Lung (tissue), 17 donors: ENCODE measurements at places on chromosomes 6 and 20. TPM values are rescaled to one million over a fixed set of nuclear protein-coding genes. Genes with fewer than 3 reads are reported as not detected.

GRCh38 chr6:21383450-21384085 lies 210.0 kb upstream of the SOX4 start:
- H3K4me1 ChIP-seq: no peaks in the 10 kb centered on the region
- H3K36me3 ChIP-seq: no peaks in the 10 kb centered on the region
- no peaks in the 10 kb centered on the region for H3K27me3 ChIP-seq
- no peak overlapping the region for H3K27ac ChIP-seq
- DNase-seq: no peak

- H3K27ac ChIP-seq: no peak overlapping the region
- no peaks in the 10 kb centered on the region for H3K36me3 ChIP-seq
- no peak for DNase-seq
- no peak overlapping the region for H3K4me3 ChIP-seq
- no peaks in the 10 kb centered on the region for H3K27me3 ChIP-seq
Observed at GRCh38 chr6:132973514-132973993, 159.2 kb downstream of the RPS12 start.

Gene APOBEC2
- 0.51 TPM for total RNA-seq

DNA sequence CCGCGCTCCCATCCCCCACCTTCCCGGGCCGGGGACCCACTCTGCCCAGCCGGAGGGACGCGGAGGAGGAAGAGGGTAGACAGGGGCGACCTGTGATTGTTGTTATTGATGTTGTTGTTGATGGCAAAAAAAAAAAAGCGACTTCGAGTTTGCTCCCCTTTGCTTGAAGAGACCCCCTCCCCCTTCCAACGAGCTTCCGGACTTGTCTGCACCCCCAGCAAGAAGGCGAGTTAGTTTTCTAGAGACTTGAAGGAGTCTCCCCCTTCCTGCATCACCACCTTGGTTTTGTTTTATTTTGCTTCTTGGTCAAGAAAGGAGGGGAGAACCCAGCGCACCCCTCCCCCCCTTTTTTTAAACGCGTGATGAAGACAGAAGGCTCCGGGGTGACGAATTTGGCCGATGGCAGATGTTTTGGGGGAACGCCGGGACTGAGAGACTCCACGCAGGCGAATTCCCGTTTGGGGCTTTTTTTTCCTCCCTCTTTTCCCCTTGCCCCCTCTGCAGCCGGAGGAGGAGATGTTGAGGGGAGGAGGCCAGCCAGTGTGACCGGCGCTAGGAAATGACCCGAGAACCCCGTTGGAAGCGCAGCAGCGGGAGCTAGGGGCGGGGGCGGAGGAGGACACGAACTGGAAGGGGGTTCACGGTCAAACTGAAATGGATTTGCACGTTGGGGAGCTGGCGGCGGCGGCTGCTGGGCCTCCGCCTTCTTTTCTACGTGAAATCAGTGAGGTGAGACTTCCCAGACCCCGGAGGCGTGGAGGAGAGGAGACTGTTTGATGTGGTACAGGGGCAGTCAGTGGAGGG lies 2.8 kb downstream of the SOX4 start:
- peaks cover 23% of the 10 kb centered on the region for H3K36me3 ChIP-seq
- no peaks in the 10 kb centered on the region for H3K27me3 ChIP-seq
- H3K4me1 ChIP-seq: peaks cover 26% of the 10 kb centered on the region
- peak overlapping the region; percentile 88 for H3K27ac ChIP-seq
- peak; percentile 78 for DNase-seq
- H3K4me3 ChIP-seq: peak overlapping the region; percentile 92

DNA sequence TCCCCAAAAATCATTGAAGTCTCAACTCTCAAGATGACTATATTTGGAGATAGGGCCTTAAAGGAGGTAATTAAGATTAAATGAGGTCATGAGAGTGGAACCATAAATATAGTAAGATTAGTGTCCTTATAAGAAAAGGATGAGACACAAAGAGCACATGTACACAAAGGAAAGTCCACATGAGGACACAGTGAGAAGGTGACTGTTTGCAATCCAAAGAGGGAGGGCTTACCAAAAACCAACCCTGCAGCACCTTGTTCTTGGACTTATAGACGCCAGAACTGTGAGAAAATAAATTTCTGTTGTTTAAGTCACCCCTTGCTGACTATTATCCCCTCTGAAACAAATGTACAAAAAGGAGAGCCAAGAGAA lies 150.4 kb upstream of the SMLR1 start:
- H3K4me1 ChIP-seq: peaks cover 4% of the 10 kb centered on the region
- H3K36me3 ChIP-seq: no peaks in the 10 kb centered on the region
- H3K27ac ChIP-seq: no peak overlapping the region

Gene POM121L2
- total RNA-seq: not detected

DNA sequence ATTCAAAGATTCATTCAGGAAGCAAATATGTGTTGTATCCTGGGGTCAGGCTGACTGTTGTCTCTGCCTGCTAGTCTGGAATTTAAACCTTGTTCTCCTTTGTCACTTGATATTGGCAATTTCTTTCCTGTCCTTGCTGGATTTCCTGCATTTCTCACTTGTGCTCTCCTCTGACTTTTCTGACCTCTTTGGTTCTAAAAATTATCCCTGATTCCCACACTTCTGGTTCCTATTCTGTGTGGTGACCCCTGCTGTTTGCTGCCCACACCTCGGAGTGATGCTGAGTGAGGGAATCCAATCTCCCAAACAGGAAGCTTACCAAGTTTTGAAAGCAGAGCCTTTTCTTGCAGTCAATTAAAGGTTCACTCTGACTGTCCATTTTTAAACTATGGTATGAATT lies 345.3 kb downstream of the CDKAL1 start:
- H3K36me3 ChIP-seq: no peaks in the 10 kb centered on the region
- H3K4me3 ChIP-seq: no peak overlapping the region
- H3K27me3 ChIP-seq: no peaks in the 10 kb centered on the region
- no peak overlapping the region for H3K27ac ChIP-seq
- H3K4me1 ChIP-seq: no peaks in the 10 kb centered on the region
- DNase-seq: peak; percentile 22

- H3K27ac ChIP-seq: no peak overlapping the region
- H3K4me3 ChIP-seq: no peak overlapping the region
- H3K4me1 ChIP-seq: no peaks in the 10 kb centered on the region
Observed at GRCh38 chr6:163992056-163992455, 577.5 kb downstream of the QKI start.

Gene GPX5
- not detected for total RNA-seq

DNA sequence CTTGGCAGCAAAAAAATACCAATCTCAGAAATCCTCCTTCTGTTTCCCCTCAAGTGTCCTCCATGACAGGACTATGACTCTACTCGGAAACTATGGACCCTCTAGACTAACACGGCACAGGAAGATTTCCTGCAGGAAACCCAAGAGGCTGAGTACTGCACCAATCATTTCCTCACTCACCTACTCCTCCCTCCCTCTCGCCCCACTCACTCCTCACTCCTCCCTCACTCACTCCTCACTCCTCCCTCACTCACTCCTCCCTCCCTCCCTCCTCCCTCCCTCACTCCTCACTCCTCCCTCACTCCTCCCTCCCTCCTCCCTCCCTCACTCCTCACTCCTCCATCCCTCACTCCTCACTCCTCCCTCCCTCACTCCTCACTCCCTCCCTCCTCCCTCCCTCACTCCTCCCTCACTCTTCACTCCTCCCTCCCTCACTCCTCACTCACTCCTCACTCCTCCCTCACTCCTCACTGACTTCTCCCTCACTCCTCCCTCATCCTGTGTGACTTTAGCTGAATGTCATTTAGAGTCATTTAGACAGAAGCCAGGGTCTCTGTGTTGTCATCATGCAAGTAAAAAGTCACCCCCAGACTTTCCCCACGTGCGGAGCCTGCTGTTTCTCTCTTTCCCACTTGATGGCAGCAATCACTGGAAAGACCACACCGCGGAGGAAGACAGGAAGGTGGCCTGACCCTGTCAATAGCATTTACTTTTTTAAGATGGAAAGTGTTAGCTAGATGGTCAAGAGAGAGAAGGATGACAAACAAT lies 226.8 kb upstream of the PDE10A start:
- H3K36me3 ChIP-seq: no peaks in the 10 kb centered on the region
- H3K4me3 ChIP-seq: no peak overlapping the region
- H3K27me3 ChIP-seq: no peaks in the 10 kb centered on the region
- DNase-seq: peak; percentile 48
- H3K27ac ChIP-seq: no peak overlapping the region
- H3K4me1 ChIP-seq: no peaks in the 10 kb centered on the region

Gene FAM217A
- not detected for total RNA-seq

Gene THBD
- 73.3 TPM for total RNA-seq

DNA sequence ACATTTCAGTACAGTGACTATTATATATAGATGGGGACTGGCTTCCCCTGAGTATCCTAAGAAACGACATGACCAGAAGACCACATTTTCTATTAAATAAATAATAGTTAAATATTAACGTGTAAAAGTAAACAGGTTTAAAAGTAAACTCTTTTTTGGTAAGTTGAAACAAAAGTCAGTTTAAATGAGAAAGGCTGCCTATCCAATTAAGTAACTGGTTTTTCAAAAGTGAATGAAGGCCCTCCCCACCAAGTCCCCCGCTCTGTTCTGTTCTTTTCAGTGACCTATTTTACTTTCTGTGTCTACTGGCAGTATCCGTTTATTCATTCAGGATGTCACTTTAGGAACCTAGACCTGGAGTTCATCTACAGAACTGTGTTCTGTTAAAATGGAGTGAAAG lies 32.0 kb downstream of the QKI start:
- H3K4me3 ChIP-seq: no peak overlapping the region
- H3K4me1 ChIP-seq: no peaks in the 10 kb centered on the region
- no peak overlapping the region for H3K27ac ChIP-seq
- DNase-seq: no peak
- H3K36me3 ChIP-seq: peaks cover 3% of the 10 kb centered on the region

GRCh38 chr6:19848465-19849029 lies 11.4 kb downstream of the ID4 start:
- no peaks in the 10 kb centered on the region for H3K36me3 ChIP-seq
- no peaks in the 10 kb centered on the region for H3K27me3 ChIP-seq
- no peak overlapping the region for H3K27ac ChIP-seq
- no peak overlapping the region for H3K4me3 ChIP-seq
